Erythroblast (primary cell): ENCODE measurements at places on chromosomes 7 and 10.

- DNase-seq: no peak
Measured at GRCh38 chr10:130188195-130189175, 52.3 kb downstream of the GLRX3 start.

GRCh38 chr10:43076876-43077420, at the start of gene RET:
TSS of gene RET (plus strand) at chr10:43077069. CDS start at chr10:43077259, 190 bp downstream.
- peak; percentile 43 for DNase-seq

DNA sequence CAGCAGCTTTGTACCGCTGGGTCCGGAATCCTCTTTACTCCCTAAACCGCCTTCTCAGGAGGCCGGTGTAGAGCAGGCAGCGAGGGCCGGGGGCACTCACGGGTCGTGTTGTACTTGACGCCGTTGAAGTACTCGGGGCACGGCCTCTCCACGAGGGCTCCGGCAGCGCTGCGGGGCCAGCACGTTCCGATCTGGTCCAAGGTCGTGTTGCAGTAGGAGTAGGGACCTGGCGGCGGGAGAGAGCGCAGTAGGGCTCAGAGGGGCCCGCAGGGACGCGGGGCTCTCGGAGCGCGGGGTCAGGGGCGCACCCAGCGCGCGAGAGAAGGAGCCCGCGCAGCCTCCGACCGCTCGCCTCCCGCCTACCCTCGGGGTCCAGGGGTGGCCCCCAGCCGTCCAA, 443 bp downstream of the CRHR2 start:
- no peak for DNase-seq

- DNase-seq: no peak
Measured at GRCh38 chr10:121409466-121410104, 188.7 kb downstream of the FGFR2 start.

DNA sequence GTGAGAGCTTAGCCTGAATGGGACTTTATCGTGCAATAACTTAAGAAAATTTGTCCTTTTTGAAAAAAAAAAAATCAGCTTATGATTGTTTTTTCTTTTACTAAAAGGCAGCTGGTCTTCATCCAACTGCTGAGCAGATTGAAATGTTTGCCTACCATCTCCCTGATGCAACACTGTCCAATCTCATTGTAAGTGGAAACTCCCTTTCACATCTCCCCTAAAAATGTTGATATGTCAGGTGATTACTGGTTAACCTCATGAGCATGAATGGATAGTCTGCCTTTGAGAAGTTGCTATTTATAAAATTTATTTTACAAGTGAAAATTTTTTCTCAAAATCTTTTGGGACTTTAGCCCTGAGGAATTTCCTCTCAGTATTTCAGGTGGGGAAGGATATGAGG, 17.8 kb upstream of the HKDC1 start:
- peak; percentile 8 for DNase-seq
